HFFc6 (cell line): ENCODE measurements at places on chromosomes 1 and 21.

- peak; percentile 83 for DNase-seq
Observed at GRCh38 chr1:12556368-12556930, 61.6 kb downstream of the DHRS3 start.

DNA sequence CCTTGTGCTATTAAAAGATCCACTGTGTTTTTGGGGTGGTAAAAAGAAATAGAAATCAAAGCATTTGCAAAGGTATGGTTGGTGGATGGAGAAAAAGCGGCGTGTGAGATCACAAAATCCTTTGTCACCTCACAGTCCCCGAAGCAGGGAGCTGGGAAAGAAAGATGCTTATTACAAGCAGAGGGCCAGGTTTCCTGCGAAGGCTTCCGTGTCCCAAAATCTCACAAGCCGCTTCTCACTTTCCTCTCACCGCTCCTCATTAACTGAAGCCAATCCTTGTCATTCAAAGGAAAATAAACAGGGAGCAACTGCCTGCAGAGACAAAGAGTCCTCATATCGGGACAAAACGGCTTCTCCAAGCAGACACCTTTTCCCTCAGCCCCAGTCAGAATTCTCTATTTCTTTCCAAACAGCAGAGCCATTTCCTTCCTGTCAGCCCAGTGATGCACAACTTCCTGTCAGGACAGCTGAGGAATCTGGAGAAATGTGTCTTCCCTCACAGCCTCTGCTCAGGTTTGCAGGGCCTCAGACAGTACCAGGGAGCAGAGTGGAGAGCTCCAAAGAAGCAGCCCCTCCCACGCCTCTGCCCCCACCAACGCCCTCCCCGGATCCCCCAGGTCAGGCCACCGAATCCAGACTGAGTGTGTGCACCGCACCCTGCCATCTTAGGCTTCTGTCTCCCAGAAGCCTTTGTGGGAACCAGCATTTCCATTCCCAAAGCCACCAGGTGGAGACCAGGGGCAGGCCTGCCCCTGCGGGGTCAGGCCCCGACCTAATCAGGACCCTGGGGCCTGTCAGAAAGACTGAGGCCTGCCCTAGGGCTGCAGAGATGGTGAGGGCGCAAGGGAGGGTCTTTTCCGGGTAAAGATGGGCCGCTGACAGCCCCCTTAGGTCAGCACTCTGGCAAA, 29.6 kb downstream of the KCNN3 start:
- no peak for DNase-seq

- DNase-seq, result no peak
Observed at GRCh38 chr1:145975216-145975615, 10.7 kb downstream of the POLR3GL start.

- peak; percentile 47 for DNase-seq
Observed at GRCh38 chr1:205326812-205327466, 5.4 kb upstream of the NUAK2 start.

DNA sequence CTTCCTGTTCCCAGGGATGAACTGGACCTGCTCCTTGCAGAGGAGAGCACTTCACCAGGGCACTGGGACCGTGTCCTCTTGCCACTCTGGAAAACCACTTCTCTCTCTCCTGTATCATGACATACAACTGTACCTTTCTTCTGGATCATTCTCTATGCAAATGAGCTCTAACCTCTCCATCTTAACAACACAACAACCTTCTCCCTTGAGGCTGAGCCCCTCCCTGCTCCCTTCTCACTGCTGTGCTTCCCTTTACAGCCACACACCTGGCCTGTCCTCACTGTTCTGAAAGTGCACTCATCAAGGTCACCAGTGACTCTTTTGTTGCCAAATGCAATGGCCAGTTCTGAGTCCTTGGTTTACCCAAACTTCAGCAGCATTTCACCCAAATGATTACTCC, 54.5 kb upstream of the MRPS6 start:
- no peak for DNase-seq

- DNase-seq, result no peak
Observed at GRCh38 chr1:227892489-227893299, 55.0 kb downstream of the WNT9A start.

GRCh38 chr1:198158735-198159589, 2.2 kb downstream of the NEK7 start:
- peak; percentile 74 for DNase-seq

DNA sequence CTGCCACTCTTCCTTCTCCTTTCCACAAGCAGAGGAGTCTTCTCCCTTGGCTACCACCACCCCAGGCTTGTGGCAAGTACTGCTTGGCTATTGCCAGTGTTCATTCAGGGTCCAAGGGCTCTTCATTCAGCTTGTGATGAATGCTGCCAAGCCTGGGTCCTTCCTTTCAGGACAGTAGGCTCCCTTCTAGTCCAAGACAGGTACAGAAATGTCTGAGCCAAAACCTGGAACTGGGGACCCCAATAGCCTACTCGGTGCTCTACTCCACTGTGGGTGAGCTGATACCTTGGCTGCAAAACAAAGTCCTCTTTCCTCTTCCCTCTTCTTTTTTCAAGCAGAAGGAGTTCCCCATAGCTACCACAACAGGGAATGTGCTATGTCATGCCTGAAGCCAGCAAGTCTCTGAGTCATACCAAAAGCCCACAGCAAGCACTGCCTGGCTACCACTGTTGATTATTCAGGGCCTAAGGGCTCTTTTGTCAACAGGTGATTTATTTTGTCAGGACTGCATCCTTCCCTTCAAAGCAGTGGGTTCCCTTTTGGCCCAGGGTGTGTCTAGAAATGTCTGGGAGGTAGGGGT, 268.9 kb downstream of the HHAT start:
- DNase-seq, result peak; percentile 96

DNA sequence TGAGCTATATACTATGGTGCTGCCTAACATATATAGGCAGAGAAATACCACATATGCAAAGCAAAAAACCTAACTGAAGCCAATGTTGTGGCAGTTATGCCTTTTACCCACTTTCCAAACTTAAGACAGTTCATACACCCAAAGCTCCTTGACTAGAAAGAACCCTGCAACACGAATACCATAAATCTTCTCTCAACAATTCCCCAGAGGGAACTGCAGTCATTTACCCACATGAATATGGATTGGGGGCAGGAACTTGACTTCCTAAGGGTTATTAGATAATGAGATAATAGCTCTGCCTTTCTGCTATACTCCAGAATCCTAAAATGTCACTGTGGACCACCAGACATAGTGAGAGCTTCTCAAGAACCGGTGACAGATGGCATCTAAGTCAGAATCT, 2.9 kb upstream of the ASPM start:
- DNase-seq, result no peak

GRCh38 chr1:13732971-13733667, 33.1 kb downstream of the PRDM2 start:
- no peak for DNase-seq

GRCh38 chr21:35274090-35274489, 225.0 kb upstream of the RUNX1 start:
- DNase-seq, result no peak
